Urinary bladder (tissue), 4 donors: ENCODE measurements at places on chromosomes 12 and 14. TPM values are rescaled to one million over a fixed set of nuclear protein-coding genes. Genes with fewer than 3 reads are reported as not detected.

DNA sequence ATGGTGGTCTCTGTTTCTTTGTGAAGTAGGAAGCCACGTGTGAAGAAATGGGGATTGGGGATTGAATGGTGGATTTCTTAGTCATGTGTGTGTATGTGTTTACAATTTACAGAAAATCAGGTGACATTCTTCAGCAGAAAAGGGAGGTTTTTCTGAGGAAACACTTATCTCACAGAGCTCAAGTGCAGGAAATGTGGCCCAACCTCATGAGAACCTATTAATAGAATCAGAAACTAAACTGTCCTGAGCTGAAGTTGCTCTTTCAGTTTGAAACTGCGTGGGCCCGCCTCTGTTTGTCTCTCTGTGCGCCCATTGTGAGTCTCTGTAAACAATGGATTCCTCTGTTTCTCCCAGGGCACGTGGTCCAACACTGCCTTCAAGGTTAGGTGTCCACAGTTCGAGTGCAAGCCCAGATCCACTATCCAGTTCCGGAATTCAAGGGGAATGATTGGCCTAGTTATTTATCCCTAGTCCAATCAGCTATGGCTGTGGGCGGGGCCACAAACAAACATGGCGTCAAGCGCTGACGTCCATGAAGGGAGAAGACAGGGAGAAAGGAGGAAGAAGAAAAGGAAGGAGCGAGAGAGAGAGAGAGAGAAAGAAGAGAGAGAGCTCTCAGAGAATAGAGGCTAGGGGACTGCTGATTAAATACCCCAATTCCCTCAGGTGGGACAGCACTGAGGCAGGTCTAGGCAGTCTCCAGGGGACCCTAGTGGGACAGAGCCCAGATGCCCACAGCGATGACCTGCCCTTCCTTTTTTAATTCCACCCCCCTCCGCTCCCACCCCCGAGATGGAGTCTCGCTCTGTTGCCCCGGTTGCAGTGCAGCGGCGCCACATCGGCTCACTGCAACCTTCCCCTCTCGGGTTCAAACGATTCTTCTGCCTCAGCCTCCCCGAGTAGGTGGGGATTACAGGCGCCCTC lies 31.4 kb upstream of the C12orf76 start:
- DNase-seq, result no peak

DNA sequence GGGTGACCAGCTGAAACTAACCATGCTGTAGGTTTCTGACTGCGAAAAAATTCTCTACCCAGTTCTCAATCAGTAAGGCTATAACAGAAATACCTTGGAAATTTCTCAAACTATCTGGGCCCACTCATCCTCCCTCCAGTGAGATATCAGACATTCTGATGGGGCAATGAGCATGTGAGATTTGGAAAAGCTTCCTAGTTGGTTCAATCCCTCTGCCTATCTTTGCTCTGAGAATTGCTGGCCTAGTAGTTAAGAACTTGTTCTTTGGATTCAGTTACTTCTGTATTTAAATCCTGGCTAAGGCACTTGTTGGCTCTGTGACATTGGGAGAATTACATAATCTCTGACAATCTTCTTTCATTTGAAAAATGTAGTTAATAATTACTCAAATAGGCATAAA lies 119.4 kb downstream of the SLC15A5 start:
- no peak for DNase-seq

DNA sequence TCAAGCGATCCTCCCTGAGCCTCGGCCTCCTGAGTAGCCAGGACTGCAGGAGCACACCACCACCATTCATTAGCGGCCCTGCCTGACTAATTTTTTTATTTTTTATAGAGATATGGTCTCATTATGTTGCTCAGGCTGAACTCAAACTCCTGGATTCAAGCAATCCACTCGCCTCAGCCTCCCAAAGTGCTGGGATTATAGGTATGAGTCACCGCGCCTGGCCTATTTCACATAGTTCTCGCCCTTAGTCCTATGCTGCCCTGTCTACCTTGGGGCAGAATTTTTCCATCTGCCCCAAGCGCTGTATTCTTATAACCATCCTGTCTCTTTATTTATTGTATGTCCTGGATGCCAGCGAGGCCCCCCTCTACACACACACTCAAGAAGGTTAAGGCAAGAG lies 50.9 kb upstream of the BCL2L14 start:
- DNase-seq, result no peak

- DNase-seq, result no peak
Observed at GRCh38 chr14:81519200-81520011, 14.2 kb downstream of the SEL1L start.

GRCh38 chr12:12726555-12727093 lies 9.5 kb downstream of the CDKN1B start:
- DNase-seq, result no peak

- no peak for DNase-seq
Observed at GRCh38 chr12:43100231-43100630, 451.8 kb downstream of the ADAMTS20 start.

GRCh38 chr12:107655281-107656065 lies 30.1 kb upstream of the PWP1 start:
- DNase-seq, result no peak

DNA sequence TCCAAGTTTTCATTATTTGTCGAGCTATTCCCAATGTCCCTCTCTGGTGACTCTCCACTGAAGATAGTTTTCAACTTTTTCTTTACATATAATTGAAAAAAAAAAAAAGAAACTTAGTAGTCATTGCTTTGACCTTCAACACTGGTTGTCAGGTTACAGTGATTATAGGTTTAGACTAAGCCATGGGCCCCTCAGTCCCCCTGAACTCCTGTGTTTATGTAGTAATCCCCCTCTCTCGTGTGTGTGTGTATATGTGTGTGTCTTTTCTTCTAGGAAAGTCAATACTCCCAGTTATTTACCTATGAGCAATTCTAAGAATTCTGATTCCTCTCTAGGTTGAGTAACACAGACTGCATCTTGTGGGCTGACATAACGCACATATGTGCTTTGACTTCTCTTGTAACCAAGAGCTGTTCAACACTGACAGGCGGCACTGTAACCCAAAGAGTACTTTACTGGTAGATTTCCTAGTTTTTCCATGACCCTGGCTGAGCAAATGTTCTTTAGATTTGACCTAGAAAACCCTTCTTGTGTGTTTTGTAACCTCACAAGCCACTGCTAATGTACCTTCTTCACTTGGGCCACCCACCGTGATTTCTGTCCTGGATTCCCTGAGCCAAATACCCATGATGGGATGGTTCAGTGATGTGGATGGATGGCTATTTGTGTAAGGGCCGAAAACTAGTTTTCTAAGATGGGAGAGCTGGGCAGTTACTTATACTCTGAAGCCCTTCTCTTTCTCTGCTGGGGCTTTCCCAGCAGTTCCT lies 15.0 kb upstream of the MANSC4 start:
- no peak for DNase-seq

TSFM gene
- total RNA-seq, result 15.9 TPM
